ENCODE measurements at places on chromosomes 4 and X. TPM values are rescaled to one million over a fixed set of nuclear protein-coding genes. Genes with fewer than 3 reads are reported as not detected.

GRCh38 chrX:17700976-17701375 lies 36.3 kb upstream of the SCML1 start:
- no peak for DNase-seq

Gene INTS12
- 25.9 TPM for total RNA-seq

Gene MSMO1
- total RNA-seq, result 123 TPM

GRCh38 chr4:186920483-186920882 lies 196.8 kb upstream of the FAT1 start:
- DNase-seq, result no peak

- no peak for DNase-seq
Measured at GRCh38 chrX:130696542-130696941, 206.5 kb downstream of the ENOX2 start.

DNA sequence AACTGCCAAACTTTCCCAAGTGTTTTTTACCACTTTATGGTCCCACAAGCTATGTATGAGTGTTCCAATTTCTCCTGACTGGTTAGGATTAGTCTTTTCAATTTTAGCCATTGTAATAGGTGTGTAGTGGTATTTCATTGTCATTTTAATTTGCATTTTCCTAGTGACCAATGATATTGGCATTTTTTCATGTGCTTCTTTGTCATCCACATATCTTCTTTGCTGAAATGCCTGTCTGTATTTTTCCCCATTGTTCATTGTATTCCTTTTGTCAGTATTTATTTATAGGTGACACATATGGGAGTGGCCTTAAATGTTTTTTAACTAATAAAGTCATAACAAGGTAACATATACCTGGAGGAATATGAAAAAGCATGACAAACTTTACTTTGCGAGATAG lies 9.2 kb upstream of the UBE2D3 start:
- DNase-seq, result no peak

DNA sequence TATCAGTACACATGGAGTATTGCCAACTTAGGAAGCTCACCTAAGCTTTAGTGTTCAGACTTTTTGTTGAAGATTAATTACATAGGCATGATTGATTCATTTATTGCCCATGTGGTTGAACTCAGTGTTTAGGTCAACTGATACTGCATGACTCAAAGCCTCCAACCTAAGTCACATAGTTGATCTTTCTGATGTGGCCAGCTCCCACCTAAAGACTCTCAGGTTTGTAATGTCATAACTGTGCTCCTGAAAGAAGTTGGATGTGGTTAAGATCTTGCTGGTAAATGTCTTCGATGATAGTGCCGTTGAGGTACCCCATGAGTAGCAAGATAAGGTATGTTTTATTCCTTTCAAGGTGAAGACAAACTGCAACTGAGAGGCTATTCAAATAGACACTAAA lies 192.5 kb downstream of the EDA start:
- DNase-seq, result no peak

DNA sequence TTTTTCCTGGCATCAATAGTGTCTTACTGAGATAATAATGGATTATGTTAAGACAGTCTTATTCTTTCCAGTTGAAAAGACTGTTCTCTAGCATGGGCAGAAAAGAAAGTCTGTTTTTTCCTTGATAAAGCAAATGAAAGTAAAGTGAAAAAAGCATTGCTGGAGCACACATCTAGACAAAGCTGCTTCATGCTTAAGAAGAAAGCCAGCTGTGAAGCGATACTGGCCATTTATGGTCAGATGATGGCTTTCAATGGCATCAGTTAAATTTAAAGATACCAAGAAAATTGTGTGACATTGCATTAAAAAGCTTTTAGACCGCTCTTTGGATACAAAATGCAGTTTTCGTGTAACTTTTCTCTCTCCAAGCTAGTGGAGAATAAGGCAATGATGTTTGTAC lies 242.1 kb upstream of the TRAM1L1 start:
- DNase-seq, result no peak

Gene ACSL1
- 239 TPM for total RNA-seq

GRCh38 chr4:78242071-78242470 lies 184.9 kb downstream of the FRAS1 start:
- DNase-seq, result no peak

GRCh38 chrX:47584714-47585113 lies 2.5 kb downstream of the TIMP1 start:
- DNase-seq, result no peak

Gene FAM236A
- total RNA-seq, result not detected

DNA sequence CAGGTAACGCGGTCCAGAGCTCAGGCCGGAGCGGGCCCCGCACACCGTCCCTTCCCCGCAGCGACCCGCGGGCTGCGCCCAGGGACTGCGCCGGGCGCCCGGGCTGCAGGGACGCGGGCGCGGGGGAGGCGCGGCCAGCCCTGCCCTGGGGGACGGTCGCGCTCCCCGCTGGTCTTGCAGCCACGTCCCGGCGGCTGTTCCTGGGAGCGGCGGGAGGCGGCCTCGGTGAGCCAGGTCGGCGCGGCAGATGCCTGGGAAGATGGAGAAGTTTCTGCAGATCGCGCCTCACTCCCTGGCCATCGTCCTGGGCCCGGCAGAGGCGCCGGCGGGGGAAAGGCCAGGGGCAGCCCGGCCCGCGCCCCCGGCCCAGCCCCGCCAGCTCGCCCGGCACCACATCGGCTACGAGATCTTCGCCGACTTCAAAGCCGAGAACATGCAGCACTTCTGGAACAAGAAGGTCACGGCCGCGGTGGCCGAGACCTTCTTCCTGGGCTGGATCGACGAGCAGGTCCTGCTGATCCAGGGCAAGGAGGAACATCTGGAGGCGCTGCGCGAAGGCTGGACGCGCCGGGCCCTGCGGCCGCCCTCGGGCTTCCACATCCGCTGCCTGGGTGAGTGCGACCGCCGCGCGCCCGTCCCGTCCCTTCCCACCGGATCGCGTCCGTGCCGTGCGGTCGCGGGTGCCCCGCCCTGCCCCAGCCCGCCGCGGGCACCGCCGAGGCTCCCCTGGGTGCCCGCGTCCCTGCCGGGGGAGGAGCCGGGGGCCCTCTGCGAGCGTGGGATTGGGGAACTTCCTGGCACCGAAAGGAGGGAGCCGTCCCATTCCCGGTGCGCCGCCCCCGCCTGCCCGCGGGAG lies 107.4 kb upstream of the STOX2 start:
- DNase-seq, result no peak

DNA sequence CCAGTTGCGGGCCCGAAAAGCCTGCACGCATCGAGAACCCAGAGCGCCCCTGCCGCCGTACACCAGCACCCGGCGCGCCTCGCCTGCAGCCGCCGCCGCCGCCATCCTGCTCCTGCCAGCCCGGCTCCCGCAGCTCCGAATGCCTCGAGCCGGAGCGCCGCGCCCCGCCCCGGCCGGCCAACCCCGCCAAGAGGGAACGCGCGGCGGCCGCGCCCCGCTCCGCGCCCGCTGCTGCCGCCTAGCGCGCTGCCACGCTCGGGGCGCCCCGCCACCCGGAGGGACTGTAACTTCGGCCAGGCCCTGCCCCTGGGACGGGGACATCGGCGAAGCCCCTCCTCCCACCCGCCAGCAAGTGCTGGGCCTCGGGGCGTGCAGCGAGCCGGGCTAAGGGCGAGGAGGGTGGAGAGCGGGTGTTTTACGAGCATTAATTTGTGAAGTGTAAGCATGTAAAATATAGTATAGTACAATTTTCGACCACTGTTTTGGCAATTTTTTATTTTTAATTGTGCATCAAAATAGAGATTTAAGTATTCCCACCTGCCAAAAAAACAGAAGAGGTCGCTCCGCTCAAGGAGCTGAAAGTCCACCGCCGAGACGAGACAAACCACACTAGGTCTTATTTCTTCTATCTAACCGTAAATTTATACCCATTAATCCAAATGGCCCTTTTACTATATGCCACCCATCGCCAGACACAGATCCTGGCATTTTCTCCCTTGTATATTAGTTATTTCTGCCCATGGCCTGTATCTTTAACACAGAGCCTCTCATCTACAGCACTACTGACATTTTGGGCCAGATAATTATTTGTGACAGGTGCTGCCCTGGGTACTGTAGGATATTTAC lies at the start of gene QDPR:
Gene QDPR (minus strand): TSS at position 141 of the 846 bp plus-strand sequence. CDS start 36 bp downstream, at position 105.
- DNase-seq, result peak; percentile 84

GRCh38 chr4:180449395-180449956 lies 1793.7 kb upstream of the TENM3 start:
- no peak for DNase-seq

DNA sequence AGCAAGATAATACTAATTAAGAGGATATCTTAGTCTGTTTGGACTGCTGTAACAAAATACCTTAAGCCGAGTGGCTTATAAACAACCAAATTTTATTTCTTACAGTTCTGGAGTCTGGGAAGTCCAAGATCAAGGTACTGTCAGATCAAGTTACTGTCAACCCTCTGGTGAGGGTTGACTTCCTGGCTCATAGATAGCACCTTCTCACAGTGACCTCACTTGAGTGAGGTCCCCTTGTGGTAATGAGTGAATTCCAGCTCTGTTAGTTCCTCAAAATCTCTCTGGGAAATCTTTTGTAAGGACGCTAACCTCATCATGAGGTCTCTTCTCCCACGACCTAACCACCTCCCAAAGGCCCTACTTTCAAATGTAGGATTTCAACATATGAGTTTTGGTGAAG lies 36.9 kb upstream of the ADGRA3 start:
- DNase-seq, result no peak

Gene TLR10
- 0.16 TPM for total RNA-seq

GRCh38 chrX:111124418-111124817 lies 28.4 kb downstream of the PAK3 start:
- no peak for DNase-seq

Measured in suprapubic skin (tissue), 4 donors.